NCI-H1694 treated with DMSO at 0.1 percent for 48 hours (cell line): ENCODE measurements at places on chromosomes 16 and 17.
A peak's percentile ranks its signal among the peaks of the same experiment; 100 is the strongest.

DNA sequence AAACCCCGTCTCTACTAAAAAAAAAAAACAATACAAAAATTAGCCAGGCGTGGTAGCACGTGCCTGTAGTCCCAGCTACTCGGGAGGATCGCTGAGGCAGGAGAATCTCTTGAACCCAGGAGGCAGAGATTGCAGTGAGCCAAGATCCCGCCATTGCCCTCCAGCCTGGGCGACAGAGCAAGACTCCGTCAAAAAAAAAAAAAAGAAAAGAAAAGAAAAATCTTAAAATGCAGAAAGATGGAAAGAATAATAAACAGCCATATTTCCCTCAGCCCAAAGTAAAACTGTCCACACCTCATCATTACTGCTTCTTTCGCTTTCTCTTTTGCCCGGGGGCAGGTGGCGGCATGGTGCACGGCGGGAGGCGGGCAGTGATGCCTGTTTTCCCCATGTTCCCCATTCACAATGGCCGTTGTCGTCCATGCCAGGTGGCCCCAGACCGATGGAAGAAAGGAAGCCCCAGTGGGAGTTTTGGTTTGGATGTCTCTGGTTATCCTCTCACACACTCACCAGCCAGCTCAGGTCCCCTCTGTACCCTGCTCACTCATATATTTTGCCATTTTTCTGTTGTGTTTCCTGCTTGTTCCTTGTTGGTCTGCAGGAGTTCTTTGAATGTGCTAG, 37.0 kb upstream of the PEMT start:
- DNase-seq: no peak

- no peak for DNase-seq
Observed at GRCh38 chr16:66871840-66872239, 8.5 kb upstream of the PDP2 start.

DNA sequence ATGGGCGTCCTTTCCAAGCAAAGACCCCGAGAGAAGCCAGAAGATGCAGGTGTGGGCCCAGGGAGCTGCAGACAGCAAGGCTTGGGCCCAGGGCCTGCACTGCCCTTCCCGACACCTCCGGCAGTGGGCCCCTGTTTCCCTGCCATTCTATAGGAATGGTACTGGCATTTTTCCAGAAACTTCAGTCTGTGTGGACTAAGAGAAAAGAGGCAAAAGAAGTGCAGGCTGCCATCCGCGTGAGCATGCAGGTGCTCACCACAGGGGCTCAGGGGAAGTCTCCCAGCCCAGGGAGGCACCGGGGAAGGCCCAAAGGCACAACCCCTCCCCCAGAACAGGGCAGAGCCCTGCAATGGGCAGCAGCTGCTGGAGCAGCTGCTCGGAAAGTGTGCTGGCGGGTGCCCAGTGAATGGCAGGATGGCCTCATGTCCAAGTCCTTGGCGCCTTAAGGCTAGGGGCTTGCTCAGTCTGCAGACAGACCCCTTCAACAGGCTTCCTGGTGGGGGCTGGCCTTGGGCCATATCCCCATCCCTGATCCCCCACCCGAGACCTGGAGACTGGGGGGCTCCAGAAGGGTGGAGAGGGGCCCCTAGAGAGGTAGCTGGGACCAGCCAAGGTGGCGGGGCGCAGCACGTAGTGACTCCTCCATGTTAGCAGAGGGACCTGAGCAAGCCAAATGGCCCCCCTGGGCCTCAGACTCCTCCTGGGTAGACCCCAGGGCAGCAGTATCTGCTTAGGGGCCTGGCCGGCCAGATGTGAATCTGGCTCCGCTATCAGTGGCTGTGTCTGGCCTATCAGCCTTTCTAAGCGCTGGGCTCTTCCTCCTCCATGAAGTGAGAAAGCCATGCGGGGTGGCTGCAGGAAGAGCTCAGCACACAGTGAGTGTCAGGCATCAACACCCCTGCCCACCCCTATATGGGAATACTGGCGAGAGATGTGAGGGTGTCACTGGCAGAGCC, 6.7 kb upstream of the TPPP3 start:
- peak; percentile 23 for DNase-seq

DNA sequence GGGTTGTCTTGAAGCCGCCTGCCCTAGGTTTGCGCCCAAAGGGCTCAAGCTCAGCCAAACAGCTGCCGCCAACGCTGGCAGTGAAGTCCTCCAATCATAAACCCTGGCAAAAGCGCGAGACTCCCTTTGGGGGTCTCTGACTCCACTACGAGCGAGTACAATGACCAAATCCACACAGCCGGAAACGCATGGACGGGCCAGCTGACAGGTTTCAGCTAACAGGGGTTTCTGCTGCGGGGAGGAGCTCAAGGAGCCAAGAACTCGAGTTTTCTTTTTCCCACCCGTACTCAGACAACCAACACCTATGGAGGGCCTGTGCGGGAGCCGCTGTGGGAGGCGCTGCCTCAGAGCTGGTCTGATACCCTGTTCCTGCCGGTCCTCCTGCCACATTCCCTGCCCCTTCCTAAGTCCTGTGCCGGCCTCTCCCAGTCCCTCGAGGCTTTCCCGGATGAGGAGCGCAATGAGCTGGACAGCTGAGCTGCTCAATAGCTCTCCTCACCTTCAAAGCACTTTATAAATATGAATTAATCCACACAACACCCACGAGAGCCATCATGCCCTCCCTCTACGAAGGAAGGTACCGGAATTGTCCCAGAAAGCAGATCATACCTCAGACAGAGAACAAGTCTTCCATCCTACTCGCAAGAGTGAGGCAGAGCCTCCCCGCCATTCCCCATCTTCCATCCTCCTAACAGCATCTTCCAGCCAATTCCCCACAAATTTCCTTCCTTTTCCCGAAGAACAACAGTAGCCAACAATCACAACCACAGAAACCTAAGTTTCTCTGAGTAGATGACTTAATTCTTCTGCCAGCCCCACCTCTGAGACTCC, 6.1 kb downstream of the ABR start:
- no peak for DNase-seq

GRCh38 chr17:78053777-78054468, 74.6 kb downstream of the TMC6 start:
- no peak for DNase-seq

DNA sequence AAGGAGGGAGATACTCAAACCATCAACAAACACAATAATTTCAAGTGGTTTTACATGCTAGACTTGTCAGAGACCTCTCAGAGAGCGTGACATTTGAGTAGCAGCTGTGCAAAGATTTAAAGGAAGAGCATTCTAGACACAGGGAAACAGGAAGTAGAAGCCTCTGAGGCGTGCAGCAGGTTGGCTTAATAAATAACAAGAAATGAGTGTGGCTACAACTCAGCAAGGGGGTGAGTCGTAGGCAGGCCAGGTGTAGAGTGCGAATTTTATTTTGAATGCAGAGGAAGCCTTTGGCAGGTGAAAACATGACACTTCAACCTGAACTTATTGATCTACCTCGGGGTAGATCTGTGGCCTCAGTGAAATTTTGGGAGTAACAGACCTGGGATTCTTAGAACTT, 73.2 kb upstream of the MRTFB start:
- no peak for DNase-seq

DNA sequence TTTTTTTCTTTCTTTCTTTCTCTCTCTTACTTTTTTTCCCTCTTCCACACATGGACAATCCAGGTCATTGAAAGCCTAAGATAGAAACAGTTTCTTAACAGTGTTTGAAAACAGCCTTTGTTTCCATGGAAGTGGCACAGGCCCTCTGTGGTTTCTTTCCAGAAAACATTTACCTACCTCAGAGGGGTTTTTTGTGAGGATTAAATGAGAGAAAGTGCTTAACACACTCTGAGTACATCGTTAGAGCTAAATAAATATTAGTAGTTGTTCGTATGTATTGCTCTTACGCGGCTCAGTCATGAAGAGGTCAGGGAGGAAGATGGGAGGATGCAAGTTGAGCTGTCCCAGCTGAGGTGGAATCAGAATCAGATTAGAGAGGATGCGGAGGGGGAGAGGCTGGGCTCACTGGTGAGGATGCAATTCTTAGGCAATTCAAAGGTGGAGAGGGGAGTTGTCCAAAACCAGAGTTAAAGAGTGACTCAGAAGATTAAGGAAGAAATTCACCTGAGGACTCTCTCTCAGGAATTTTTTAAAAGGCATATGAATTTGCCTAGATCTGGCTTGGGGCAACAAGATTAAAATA, 345.4 kb downstream of the PMP22 start:
- no peak for DNase-seq

DNA sequence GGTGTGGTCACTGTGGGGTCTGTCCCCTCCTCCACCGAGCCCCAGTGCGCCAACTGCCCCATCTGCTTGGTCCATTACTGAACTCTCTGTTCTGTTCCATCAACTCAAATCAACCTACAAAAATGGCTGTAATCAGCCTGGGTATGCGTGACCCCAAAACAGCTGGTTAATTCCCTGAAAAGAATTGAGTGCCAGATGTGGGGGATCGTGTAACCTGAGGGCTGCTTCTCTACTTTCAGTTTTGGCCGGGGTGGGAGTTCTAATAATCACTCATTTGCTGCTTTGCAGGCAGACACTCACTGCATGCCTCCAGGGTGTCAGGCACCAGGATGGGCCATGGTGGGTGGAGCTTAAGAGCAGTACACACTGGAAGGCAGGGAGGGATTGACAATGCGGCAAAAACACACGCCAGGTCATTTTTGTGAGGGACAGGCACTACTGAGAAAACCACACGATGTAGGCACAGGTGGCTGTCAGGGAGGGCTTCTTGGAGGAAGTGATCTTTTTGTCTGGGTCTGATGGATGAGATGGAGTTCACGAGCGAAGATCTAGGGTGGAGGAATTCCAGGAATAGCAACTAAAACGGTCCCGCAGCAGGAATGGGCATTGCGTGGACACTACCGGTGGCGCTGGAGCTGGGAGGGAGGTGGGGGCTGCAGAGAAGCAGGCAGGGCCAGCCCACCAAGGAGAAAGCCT, 30.4 kb upstream of the SSTR5 start:
- no peak for DNase-seq

- no peak for DNase-seq
Observed at GRCh38 chr17:19678581-19679453, 30.3 kb downstream of the ALDH3A2 start.
